T-cell (primary cell): ENCODE measurements at places on chromosomes 11 and 22. TPM values are rescaled to one million over a fixed set of nuclear protein-coding genes. Genes with fewer than 3 reads are reported as not detected.

SUSD2 gene
- total RNA-seq: 1.6 TPM

DNA sequence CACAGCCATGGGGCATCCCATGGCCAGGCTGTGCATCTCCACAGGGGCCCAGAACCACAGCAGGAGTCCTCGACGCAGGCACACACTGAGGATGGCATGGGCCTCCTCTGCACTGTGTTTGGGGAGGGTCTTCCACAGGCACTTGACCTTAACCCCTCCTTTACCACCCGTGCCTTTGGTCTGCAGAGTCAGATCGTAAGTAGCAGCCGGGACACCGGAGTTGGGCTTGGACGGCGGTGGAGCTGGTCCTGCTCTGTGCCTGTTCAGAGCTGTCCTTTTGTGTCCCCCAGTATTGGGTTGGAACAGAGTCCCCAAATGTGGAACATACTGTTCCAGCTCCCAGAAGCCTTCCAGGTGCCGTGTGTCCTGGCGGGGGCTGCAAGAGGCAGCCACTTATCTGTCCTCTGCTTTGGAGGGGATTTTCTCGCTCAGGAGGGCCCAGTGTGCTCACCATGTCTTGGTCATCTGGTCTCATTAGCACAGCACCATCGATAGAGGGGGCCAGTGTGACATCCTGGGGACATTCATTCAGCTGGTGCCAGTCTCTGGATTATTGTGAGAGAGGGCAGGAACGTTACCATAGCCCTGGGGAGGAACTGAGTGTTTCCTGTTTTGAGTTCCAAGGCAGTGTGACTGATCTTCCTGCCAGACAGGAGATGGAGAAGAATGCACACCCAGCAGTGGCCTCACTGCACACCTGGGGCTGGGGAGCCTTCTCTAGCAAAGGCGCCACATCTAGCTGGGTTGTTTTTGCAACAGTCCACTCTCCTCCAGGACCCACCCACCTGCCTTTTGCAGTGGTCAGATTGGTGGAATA is 12.4 kb downstream of the CRELD2 start:
- H3K4me3 ChIP-seq: no peak overlapping the region
- peaks cover 3% of the 10 kb centered on the region for H3K36me3 ChIP-seq
- H3K4me1 ChIP-seq: peaks cover 22% of the 10 kb centered on the region
- H3K27ac ChIP-seq: peak overlapping the region; percentile 34
- H3K27me3 ChIP-seq: no peaks in the 10 kb centered on the region
- DNase-seq: no peak

- no peak for DNase-seq
- H3K4me1 ChIP-seq: no peaks in the 10 kb centered on the region
- no peaks in the 10 kb centered on the region for H3K27me3 ChIP-seq
- no peaks in the 10 kb centered on the region for H3K36me3 ChIP-seq
- no peak overlapping the region for H3K4me3 ChIP-seq
- no peak overlapping the region for H3K27ac ChIP-seq
Observed at GRCh38 chr11:15158351-15159015, 43.8 kb downstream of the INSC start.

DNA sequence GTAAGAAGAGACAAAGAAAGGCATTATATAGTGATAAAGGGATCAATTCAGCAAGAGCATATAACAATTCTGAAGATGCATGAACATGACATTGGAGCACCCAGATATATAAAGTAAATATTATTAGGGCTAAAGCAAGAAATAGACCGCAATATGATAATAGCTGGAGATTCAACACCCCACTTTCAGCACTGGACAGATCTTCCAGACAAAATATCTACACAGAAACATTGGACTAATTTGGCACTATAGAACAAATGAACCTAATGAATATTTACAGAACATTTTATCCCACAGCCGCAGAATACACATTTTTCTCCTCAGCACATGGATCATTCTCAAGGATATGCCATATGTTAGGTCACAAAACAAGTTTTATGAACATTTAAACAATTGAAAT is 633.1 kb downstream of the JRKL start:
- H3K4me3 ChIP-seq: no peak overlapping the region
- DNase-seq: no peak
- H3K27me3 ChIP-seq: no peaks in the 10 kb centered on the region
- no peaks in the 10 kb centered on the region for H3K36me3 ChIP-seq
- H3K27ac ChIP-seq: no peak overlapping the region

GRCh38 chr11:1232883-1233321 is 10.0 kb downstream of the MUC5B start:
- H3K4me3 ChIP-seq: no peak overlapping the region
- no peaks in the 10 kb centered on the region for H3K4me1 ChIP-seq
- H3K27ac ChIP-seq: no peak overlapping the region
- no peaks in the 10 kb centered on the region for H3K36me3 ChIP-seq

HORMAD2 gene
- not detected for total RNA-seq

DNA sequence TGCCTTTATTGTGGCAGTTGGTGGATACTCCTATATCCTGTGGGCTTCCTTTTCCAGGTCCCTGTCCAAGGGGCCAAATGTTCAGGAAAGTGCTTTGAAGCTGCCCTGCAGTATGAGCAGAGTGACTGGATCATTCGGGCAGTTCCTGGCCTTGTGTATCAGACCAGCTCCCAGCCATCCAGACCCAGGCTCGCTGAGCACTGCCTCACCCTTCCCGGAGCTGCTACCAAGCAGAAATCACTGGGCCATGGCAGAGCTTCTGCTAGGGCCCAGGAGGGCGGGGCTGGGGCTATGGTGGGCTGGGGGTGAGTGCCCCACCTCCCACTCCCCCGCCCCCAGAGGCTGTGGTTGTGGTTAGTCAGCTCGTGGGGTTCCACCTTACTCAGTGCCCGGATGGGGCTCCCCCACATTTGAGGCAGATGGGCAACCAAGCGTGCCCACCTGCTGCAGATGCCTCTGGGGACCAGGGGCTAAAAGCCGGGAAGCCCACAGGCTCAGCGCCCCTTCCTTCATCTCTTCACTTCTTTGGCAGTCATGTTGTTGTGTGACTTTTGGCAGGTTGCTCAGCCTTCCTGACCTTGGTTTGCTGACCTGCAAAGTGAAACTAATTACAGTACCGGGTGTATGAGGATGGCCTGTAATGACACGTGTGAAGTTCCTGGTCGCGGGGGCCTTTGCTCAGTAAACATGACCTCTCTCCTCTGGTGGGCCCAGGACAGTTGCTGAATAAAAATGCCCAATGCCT is 2.1 kb upstream of the LRRC32 start:
- H3K27ac ChIP-seq: peak overlapping the region; percentile 60
- peaks cover 40% of the 10 kb centered on the region for H3K4me1 ChIP-seq
- peaks cover 30% of the 10 kb centered on the region for H3K27me3 ChIP-seq

MYOD1 gene
- not detected for total RNA-seq

DNA sequence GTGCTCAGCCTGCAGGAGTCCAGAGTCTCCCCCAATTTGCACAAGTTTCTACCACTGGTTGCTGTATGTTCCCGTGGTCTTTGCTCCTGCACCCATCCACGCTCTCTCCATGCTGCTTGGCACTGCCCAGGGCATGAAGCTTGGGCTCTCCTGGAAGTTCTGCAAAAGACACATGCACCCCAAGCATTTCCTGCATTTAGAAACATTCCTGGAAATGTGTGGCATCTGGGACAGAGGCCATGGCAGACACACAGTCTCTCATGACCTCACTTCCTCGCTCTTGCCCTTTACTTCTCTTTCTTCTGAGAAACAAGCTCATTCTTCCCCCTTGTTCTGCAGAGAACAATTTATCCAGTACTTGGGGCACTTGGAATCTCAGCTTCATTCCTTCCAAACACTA is 489.5 kb downstream of the BUD13 start:
- no peak for DNase-seq
- H3K27ac ChIP-seq: no peak overlapping the region
- peaks cover 6% of the 10 kb centered on the region for H3K27me3 ChIP-seq
- no peaks in the 10 kb centered on the region for H3K4me1 ChIP-seq
- H3K36me3 ChIP-seq: no peaks in the 10 kb centered on the region

DNA sequence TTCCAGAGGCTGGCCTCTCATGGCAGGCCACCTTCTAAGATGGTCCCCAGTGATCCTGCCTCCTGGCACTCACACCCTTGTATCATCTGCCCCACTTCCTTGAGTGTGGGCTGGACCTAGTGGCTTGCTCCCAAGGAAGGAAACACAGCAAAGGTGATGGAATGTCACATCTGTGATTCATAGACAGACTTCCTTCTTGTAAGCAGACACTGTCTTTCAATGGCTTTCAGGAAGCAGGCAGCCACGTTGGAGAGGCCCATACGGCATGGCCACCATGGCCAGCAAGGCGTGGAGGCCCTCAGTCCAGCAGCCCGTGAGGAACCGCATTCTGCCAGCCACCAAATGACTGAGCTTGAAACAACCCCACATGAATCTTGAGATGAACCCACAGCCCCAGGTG is 11.3 kb downstream of the LMO1 start:
- peaks cover 22% of the 10 kb centered on the region for H3K27me3 ChIP-seq
- no peak for DNase-seq
- H3K36me3 ChIP-seq: no peaks in the 10 kb centered on the region
- H3K27ac ChIP-seq: no peak overlapping the region
- H3K4me1 ChIP-seq: no peaks in the 10 kb centered on the region
- no peak overlapping the region for H3K4me3 ChIP-seq

CALCB gene
- total RNA-seq: 1.0 TPM

DNA sequence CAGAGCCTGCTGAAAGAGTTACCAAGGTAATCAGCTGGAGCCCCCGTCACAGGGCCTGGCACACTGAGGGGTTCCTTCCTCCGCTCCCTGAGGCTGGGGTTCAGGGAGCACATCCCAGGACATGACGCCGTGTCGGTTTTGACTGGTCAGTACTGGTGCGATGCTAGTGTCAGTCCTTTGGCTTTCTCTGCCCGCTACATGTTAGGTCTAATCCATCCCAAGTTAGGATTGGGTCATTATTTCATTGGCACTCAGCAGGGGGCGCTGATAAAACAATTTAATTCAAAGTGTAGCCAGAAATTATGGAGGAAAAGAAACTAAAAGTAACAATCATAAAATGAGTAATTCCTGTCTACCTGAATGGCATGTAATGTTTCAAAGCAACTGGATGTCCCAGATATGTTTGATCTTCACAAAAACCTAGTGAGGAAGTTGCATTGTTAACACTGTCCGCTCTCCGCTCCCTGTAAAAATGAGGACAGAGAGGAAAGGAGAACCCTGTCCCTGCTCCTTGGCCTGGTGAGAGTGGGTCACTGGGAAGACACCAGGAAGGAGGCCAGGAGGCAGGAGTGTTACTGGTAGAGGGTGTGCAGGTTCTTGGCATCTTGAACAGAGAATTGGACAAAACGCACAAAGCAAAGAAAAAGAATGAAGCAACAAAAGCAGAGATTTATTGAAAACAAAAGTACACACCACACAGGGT is 27.1 kb downstream of the TSKU start:
- no peak overlapping the region for H3K27ac ChIP-seq
- DNase-seq: no peak
- H3K4me3 ChIP-seq: no peak overlapping the region
- H3K36me3 ChIP-seq: no peaks in the 10 kb centered on the region

GRCh38 chr11:10973416-10973815 is 115.6 kb upstream of the ZBED5 start:
- no peaks in the 10 kb centered on the region for H3K27me3 ChIP-seq
- no peak overlapping the region for H3K4me3 ChIP-seq
- H3K4me1 ChIP-seq: no peaks in the 10 kb centered on the region
- no peak overlapping the region for H3K27ac ChIP-seq

KCNA4 gene
- total RNA-seq: not detected

- no peak for DNase-seq
- no peak overlapping the region for H3K27ac ChIP-seq
- H3K27me3 ChIP-seq: no peaks in the 10 kb centered on the region
- no peak overlapping the region for H3K4me3 ChIP-seq
Observed at GRCh38 chr22:42184852-42185251, 54.2 kb upstream of the CYP2D6 start.

PNPLA3 gene
- total RNA-seq: 0.13 TPM

DNA sequence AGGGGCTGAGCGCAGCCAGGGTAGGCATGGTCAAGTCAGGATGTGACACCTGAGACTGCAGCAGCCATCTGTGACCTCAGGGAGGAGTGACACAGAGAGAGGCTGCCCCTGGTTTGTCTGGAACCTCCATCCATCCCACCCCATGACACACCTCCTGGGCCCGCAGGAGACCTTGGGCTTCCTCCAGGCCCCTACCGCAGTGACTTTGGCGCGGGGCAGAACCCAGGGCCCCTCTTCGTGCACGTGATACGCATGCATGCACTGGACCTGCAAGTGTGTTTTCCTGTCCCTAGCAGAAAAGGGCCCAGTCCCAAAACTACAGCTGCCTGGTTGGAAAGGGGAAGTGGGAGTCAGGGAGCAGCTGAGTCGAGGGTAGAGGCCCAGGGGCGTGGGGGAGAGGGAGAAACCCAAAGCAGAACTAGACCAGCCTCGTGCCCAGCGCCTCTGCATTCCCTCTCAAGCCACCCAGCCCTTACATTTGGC is 7.9 kb upstream of the CYTH4 start:
- DNase-seq: no peak
- no peak overlapping the region for H3K4me3 ChIP-seq
- H3K4me1 ChIP-seq: peaks cover 21% of the 10 kb centered on the region
- H3K36me3 ChIP-seq: no peaks in the 10 kb centered on the region
- H3K27ac ChIP-seq: no peak overlapping the region
- H3K27me3 ChIP-seq: no peaks in the 10 kb centered on the region

GRCh38 chr11:65027213-65028067 is at the start of gene SNX15:
SNX15 (plus strand) TSS chr11:65027439; CDS start chr11:65027538, 99 bp downstream.
- peak; percentile 87 for DNase-seq
- H3K27ac ChIP-seq: peak within 1 kb of the TSS; percentile 70
- H3K36me3 ChIP-seq: peaks cover 8% of the 10 kb centered on the region
- peaks cover 24% of the 10 kb centered on the region for H3K4me1 ChIP-seq

DNA sequence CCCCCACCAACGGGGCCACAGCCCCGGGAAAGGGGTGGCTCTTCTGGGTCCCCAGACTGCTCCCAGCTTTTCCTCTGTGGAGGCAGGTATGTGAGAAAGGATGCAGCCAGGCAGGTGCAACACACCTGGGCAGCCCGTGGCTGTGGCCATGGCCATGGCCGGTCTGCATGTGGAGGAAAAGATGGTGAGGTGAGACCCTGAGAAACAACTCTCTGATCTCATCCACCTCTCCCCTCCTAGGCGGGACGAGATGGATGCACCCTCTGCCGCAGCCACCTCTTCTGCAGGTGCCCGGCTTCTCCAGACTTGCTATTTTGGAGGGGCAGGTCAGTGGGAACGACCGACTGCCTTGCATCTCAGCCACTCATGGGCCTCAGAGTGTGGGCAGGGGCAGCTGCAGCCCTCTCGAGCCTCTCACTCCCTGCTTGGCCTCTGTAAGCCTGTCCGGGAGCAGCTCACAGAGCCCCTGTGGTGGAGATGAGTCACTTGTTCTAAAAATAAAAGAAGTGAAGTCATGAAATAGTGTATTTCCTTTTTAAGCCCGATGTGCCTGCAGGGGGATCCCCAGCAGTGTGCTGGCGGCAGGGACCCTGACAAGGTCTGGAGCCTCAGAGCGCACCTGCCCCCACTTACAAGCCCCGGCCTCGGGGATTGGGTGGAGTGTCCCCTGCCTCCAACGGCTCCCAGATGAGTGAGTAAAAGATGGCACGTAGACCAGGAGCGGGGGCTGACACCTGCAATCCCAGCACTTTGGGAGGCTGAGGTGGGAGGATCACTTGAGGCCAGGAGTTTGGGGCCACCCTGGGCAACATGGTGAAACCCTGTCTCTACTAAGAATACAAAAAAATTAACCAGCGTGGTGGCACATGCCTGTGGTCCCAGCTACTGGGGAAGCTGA is 10.7 kb downstream of the SMIM38 start:
- H3K27ac ChIP-seq: no peak overlapping the region
- DNase-seq: no peak
- no peaks in the 10 kb centered on the region for H3K36me3 ChIP-seq
- H3K4me3 ChIP-seq: no peak overlapping the region
